Fibroblast of pulmonary artery (primary cell): ENCODE measurements at places on chromosomes 16 and 17.

DNA sequence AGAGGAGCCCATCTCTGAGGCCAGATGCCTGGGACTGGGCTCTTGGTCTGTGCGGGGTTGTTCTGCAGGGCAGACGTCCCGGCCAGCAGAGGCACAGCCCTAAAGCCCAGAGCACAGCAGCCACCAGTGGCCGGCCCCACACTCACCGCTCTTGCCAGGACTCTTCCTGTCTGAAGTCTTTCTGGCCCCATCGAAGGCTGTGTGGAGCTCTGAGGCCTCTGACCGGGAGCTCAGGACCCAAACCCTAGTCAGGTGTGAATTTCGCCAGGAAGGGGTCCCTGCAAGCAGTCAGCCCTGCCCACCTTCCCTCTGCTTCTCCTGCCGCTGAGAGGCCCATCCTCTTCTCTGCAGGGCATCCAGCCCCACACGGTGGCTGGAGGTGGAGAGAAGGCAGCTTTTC lies 10.7 kb downstream of the ACSF3 start:
- DNase-seq: no peak

DNA sequence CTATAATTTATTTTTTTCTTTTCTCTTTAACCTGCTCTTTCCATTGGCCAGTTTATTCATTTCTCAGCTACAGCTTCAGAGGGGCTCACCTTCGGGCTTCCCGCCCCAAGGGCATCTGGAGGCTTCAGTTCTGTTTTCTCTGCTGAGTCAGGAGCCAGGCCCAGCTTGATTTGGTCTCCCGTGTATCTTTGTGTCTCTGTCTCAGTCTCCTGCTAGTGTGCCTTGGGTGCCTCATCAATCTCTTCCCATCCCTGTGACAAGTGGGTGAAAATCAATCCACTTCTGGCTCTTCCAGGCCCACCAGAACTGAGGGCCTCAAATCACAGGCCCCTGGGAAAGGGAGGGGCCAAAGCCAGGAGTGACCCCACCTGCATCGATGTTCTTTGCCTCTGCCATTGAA lies 72.1 kb downstream of the CCDC182 start:
- DNase-seq: no peak

GRCh38 chr17:9844153-9844552 lies 18.4 kb downstream of the GLP2R start:
- DNase-seq: no peak

DNA sequence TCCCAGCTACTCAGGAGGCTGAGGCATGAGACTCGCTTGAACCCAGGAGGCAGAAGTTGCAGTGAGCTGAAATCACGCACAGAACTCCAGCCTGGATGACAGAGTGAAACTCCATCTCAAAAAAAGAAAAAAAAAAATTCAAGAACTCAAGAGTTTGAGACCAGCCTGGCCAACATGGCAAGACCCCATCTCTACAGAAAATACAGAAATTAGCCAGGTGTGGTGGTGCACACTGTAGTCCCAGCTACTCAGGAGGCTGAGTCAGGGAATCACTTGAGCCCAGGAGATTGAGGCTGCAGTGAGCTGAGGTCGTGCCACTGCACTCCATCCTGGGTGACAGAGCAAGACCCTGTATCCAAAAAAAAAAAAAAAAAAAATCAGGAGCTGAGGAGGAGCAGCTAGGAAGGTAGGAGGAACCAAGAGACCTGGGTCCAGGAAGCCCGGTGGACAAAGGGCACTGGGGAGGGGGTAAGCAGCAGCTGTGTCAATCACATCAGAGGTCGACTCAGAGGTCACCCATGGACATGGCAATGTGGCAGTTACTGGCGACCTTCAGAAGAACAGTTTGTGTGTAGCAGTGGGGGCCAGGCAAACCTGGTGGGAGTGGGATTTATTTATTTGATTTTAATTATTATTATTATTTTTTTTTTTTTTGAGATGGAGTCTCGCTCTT lies 11.1 kb upstream of the PRM1 start:
- DNase-seq: no peak

GRCh38 chr16:46886764-46887523 lies 2.8 kb downstream of the GPT2 start:
- no peak for DNase-seq

- DNase-seq: peak; percentile 43
Measured at GRCh38 chr16:56643080-56643778, 4.8 kb downstream of the MT1A start.

DNA sequence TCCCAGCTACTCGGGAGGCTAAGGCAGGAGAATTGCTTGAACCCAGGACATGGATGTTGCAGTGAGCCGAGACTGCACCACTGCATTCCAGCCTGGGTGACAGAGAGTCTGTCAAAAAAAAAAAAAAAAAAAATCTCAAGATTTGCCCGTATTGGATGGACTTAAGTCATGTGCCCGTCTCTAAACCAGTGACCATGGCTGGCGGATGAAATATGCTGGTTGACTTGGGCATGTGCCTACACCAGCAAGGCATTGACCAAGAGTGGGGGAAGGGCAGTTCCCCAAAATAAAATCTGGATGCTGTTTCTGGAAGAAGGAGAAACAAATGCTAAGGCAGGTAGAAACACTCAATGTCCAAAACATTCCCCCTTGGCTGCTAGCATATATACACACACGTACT lies 21.5 kb upstream of the COL1A1 start:
- no peak for DNase-seq

GRCh38 chr17:77394540-77395295 lies 253.9 kb downstream of the SEC14L1 start:
- DNase-seq: peak; percentile 54

DNA sequence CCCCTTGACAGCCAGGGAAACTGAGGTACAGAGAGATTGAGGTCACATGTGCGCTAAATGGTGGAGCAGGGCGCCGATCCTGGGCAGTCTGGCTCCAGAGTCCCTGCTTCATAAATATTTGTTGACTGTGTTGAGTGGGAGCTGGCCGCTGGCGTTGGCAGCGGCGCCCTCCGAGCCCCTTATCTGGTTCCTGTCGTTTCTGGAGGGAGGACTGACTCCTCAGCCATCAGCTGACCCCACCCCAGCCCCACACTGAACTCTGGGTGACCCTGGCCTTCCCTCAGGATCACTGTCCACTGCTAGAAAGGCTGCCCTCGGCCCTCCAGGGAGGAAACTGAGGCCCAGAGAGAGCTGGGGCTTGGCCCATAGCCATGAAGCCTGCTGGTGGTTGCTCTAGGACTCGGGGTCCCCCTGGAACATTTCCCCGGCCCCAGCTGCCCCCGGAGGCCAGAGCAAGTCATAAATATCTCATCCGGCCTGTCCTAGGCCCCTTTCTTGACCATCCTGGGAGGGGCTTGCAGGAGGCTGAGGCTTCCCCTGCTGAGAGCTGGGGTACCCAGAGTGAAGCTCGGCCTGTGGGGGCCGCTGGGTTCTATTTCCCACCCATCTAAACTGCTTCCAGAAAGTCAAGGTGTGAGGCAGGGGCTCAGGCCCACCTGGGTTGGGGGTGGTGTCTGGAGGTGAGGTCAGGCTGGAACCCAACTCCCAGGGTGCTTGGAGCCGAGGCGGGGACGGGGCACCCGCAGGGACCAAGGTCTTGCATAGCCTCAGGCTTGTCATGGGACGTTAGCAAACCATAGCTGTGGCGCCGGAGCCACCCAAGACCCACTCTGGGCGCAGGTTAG lies 51.7 kb upstream of the GSE1 start:
- DNase-seq: no peak

DNA sequence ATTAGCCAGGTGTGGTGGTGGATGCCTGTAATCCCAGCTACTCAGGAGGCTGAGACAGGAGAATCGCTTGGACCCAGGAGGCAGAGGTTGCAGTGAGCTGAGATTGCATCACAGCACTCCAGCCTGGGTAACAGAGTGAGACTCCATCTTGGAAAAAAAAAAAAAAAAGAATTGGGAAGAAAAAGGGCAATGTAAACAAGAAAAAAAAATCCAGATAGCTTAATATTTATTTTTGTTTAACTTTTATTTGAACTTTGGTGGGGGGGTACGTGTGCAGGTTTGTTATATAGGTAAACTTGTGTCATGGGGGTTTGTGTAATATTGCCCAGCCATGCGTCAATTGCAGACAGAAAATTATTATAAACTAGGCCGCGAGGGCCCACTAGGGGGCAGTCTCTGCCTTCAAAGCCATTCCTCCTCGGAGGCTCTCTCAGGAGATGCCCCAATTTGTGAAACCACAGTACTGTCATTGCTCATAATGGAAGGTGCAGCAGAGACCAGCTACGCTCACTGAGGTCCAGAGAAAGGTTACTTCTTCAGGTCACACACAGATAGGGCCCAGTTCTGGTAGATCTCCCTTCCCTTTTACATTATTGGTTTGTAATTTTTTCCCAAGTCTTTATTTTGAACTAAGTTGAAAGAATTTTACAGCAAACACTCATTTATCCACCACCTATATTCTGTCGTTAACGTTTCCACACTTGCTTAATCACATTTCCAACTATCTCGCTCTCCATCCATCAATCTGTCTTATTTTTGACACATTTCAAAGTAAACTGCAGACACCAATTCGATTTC lies 206.2 kb downstream of the PRKCB start:
- DNase-seq: peak; percentile 60

DNA sequence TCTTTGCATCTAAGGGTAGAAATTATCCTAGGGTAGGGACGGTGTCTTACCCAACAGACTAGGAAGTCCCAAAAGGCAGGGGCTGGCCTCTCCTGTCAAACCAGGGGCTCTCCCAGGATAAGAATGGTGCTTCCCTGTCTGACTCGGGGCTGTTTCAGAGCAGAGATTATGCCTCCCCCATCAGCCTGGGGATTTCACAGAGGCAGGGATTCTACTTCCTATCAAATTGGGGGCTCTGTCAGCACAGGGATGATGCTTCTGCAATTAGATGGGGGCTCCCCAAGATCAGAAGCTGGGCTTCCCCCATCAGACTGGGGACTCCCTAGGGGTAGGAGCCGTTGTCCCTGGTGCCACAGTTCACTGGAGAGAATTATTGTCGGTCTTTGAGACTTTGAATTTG lies 2.3 kb downstream of the NXPH3 start:
- DNase-seq: no peak

GRCh38 chr16:88448461-88449266 lies 4.4 kb upstream of the ZFPM1 start:
- DNase-seq: no peak

GRCh38 chr17:78680436-78680835 lies 101.6 kb downstream of the CYTH1 start:
- peak; percentile 67 for DNase-seq

- DNase-seq: no peak
Measured at GRCh38 chr17:30524847-30525246, 47.6 kb downstream of the GOSR1 start.

DNA sequence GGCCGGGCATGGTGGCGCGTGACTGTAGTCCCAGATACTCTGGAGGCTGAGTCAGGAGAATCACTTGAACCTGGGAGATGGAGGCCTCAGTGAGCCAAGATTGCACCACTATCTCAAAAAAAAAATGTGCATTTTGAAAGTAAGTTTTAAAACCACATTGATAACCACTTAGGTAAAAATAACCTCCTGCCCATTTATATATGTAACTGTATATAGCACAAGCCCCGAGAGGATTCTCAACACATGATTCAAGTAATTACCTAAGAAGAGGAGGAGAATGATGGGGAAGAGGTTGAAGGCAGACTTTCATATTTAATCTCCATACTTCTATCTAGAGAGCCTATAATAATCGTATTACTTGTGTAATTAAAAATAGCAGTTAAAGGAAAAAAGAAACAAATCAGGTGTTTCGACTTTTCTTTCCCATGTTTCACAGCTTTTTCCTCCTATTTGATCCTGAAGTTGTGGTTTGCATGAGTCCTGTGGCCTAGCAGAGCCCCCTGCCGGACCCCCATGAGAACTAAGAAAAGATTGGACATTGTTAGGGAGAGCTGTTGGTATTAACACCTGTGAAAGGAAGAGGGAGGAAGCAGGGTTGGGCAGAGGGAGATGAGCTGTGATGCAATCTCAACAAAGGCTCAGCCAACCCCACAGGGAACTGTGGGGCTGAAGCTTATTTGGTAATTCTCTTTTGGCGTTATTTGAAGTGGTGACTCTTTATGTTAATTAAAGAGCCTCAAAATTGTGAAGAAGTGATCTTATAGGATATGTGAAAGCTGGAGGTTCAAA lies 22.1 kb downstream of the PMFBP1 start:
- no peak for DNase-seq

DNA sequence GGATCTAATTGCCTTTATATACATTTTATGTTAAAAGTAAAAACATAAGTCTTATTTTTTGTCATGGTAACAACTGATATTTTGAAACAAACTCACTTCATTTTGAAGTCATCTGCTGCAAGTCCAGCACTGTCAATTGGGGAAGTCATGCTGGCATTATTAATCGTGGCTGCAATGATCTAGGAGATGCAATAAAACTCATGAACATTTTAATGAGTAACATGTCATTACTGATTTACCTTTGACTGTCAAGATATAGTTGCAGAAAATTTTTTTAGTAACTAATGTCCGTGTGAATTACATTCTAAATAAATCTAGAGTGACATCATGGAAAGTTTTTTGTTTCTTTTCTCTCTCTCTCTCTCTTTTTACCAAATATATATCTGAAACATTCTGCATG lies 17.3 kb upstream of the KRT24 start:
- DNase-seq: no peak

- no peak for DNase-seq
Measured at GRCh38 chr17:7705269-7706255, 560 bp downstream of the EFNB3 start.

- peak; percentile 39 for DNase-seq
Measured at GRCh38 chr17:35242158-35242804, 591 bp upstream of the SLFN5 start.

- no peak for DNase-seq
Measured at GRCh38 chr16:84357191-84357651, 11.1 kb upstream of the ATP2C2 start.

- no peak for DNase-seq
Measured at GRCh38 chr16:84053237-84053636, 10.6 kb upstream of the SLC38A8 start.

- DNase-seq: peak; percentile 45
Measured at GRCh38 chr16:88685156-88686061, 898 bp downstream of the SNAI3 start.

GRCh38 chr16:83850947-83851346 lies 43.2 kb downstream of the HSBP1 start:
- no peak for DNase-seq

DNA sequence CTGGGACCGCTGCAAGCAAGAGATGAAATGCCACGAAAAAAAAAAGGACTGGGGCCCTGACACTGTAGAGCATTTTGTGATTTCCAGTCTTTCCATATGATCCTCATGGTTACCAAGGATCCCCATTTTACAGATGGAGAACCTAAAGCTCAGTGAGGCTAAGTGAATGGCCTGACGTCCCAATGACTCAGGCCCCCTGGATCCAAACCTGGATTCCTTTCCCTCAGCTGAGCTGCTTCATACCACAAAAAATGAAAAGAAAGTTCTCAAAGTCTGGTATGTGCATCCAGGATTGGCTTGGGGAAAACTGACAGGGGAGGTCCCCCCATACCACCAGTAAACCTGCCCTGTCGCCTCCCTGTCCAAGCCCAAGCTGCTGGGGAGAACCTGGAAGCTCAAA lies 80.5 kb downstream of the TEX14 start:
- no peak for DNase-seq

GRCh38 chr16:3520413-3520812 lies 19.6 kb downstream of the CLUAP1 start:
- no peak for DNase-seq

- DNase-seq: no peak
Measured at GRCh38 chr16:81630635-81631031, 148.5 kb upstream of the PLCG2 start.

- DNase-seq: no peak
Measured at GRCh38 chr17:59154721-59155438, at the start of gene SKA2. SKA2 (minus strand) TSS chr17:59155186; CDS start chr17:59155163, 23 bp downstream.

- no peak for DNase-seq
Measured at GRCh38 chr17:27741971-27742575, 58.3 kb downstream of the NOS2 start.
